ENCODE measurements at places on chromosomes 5 and 9.

GRCh38 chr5:54062958-54063357, 247.4 kb downstream of the ARL15 start:
- DNase-seq: no peak

DNA sequence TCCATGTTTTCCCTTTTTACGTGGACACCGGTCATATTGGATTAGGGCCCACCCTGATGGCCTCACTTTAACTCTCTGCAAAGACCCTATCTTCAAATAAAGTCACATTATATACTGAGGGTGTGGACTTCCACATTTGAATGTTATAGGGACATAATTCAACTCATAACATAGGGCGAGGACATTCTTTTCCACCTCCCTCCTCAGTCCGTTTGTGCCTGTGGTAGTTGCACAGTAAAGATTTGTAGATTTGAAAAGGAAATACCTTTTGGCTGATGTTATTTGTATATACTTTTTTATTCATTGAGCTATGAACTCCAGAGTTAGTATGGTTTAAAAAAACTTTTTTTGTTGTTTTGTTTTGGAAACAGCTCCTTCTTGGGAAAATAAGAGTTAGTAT, 51.0 kb upstream of the DHFR start:
- no peak for DNase-seq

- peak; percentile 62 for DNase-seq
Observed at GRCh38 chr5:171418316-171418981, 998 bp upstream of the FGF18 start.

- DNase-seq: no peak
Observed at GRCh38 chr5:111119856-111120255, 27.7 kb downstream of the WDR36 start.

DNA sequence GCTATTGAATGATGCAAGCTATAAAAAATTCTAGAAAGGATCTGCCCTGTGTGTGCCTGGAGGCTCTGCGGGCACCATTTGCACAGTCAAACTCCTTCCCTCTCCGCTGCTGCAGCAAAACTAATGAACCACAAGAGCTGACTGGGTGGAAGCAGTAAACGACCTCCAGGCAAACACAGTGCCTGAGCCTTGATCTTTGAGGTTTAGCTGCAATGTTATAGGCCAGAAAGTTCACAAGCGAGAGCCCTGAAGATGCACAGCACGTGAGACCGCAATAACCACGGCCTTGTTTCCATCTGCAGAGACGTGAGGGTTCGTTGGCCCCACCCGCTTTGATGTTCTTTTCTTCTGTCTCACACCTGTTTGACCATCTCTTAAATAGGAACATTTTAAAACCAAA, 69.2 kb upstream of the S1PR3 start:
- peak; percentile 20 for DNase-seq

DNA sequence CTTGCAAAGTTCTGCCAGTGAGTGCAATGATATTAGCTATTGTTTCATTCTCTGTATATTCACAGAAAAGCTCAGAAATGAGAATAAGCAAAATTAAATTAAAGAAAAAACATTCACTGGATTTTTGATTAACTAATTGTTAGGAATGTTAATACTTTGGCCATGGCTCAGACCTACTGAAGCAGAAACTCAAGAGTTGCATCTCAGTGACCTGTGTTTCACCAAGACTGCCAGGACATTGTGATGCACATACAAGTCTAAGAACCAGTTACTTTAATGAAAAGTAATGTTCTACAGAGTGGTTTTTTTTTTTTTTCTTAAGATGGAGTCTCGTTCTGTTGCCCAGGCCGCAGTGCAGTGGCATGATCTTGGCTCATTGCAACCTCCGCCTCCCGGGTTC, 464.9 kb upstream of the NMUR2 start:
- DNase-seq: no peak

DNA sequence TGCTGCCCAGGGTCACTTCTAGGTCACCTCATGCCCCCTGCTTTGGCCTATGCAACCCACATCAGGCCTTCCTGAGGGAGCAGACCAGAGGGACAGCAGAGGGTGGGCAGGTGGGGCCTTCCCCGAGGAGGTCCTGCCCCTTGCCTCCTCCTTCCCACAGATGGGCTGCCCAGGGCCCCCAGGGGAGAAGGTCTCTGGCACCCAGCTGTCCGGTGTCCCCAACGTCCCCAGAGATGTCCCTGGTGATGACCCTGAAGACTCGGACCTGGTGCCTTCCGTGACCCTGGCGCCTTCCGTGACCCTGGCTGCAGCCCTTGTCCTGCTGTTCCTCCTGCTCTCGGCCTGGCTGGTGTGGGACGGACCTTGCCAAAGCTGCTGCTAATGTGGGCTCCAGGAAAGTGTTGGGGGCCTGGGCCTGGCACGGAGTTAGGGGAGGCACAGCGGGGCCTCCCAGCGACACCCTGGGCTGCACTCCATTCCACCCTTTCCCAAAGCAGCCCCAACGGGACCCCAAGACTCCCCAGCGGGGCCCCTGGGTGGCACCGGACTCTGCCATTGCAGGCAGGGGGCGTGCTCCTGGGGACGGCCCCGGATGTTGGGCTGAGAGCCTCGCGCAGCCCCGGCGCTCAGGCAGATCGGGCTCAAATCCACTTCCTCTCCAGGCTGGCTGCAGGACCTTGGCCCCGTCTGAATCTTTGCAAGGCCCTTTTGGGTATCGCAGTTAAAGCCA, 6.8 kb upstream of the SLC2A6 start:
- no peak for DNase-seq

- DNase-seq: no peak
Observed at GRCh38 chr5:59529239-59529638, 364.3 kb downstream of the PDE4D start.

DNA sequence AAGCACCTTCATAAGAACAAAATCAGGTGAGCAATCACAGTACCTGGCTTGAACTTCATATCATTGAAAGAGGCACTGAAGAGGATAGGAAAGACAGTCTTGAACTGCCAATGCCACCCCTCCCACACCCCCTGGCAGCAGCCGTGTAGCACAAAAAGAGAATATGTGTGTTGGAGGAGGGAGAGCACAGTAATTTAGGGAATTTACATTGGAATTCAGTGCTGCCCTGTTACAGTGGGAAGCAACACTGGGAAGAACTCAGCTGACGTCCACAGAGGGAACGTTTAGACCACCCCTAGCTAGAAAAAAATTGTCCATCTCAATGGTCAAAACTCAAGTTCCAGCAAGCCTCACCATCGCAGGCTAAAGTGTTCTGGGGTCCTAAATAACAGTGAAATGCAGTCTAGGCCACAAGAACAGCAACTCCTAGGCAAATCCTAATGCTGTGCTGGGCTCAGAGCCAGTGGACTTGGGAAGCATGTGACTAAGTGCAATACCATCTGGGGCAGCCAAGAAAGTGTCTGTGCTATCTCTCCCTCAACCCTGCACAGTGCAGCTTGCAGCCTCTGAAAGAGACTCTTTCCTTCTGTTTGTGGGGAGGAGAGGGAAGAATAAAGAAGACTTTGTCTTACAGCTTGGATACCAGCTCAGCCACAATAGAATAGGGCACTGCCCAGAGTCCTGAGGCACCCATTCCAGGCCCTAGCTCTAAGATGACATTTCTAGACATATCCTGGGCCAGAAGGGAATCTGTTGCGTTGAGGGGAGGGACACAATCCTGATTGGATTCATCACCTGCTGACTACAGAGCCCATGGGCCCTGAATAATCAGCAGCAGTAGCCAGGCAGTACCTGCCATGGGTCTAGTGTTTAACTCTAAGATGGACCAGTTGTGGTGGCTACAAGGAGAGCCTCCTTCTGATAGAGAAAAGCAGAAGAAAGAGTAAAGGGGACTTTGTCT, 62.1 kb upstream of the VLDLR start:
- DNase-seq: no peak

DNA sequence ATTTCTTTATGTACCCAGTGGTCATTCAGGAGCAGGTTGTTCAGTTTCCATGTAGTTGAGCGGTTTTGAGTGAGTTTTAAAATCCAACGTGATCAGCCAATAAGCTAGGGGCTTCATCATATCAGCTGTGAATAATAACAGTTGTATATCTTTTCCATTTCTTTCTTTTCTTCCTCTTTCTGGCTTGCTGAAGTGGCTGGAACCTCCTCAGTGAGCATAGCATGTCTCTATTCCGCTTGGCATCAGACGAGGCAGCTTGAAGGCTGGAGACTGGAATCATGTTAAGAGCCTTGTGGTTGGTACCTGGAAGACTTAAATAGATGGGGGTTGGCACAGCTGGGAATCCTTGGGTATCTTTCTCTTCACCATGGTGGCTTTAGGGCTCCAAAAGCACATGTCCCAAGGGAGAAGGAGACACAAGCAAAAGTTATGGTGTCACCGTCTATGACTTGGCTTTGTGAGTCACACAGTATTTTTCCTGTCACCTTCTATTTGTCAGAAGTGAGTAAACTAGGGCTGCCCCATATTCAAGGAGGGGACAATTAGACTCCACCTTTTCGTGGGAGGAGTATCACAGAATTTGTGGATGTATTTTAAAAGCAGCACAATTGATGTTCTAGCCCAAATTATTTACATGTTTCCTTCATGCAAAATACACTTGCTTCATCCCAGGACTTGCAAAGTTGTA, 38.0 kb upstream of the RETREG1 start:
- no peak for DNase-seq

GRCh38 chr9:110125763-110126351, 82.1 kb downstream of the C9orf152 start:
- DNase-seq: no peak

GRCh38 chr9:9412241-9412640, 1200.6 kb downstream of the PTPRD start:
- no peak for DNase-seq

DNA sequence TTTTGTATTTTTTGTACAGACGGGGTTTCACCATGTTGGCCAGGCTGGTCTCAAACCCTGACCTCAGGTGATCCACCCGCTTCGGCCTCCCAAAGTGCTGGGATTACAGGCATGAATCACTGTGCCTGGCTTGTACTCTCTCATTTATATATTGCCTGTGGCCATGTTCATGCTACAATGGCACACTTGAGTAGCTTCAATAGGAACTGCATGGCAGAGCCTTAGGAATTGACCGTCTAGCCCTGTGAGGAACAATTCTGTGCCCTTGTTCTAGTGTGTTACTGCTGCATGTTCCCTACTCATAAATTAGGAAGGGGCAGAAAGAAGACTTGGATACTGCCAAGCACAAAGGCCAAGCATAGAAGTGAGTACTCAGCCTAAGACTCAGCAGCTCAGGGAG, 104.2 kb downstream of the LIFR start:
- DNase-seq: no peak

GRCh38 chr9:132078699-132079356, 839 bp downstream of the MED27 start:
- peak; percentile 6 for DNase-seq

GRCh38 chr9:109640580-109641371, 139.2 kb upstream of the PALM2AKAP2 start:
- no peak for DNase-seq

DNA sequence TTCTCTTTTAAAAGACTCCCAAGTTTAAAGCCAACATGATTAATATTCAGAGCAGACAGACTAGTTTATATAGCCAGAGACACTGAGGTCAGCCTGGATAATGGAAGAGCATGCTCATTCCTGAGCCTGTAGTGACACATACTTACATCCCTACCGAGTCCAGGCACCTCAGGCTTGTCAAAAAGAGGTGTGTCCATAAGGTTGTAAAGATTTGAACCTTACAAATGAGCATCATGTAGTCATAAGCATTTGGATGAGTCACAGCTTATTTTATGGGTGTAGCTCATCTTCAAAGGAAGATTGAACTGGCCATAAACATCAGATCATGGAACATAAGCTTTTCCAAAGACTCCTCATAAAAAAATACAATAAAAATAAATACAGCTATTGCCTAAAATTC, 333.5 kb downstream of the EFNA5 start:
- no peak for DNase-seq
